Brain pericyte (primary cell): ENCODE measurements at places on chromosomes 7 and 10.

DNA sequence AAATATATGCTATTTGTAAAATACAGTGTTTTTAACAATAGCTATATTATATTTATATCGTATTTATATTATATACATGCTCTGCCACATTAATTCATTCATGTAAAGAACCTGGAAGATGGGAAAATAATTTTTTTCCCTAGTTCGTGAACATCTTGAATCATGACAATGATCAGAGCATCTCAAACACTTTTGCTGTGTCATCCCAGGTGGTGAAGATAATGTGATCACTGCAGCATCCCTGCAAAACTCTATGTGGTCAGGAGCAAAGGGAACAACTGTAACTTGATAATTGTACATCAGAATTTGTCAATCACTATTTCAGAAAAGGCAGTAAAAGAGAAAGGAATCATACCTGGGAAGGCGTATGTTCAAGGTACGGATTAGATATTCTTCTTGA, 39.3 kb downstream of the RAPGEF5 start:
- DNase-seq: no peak

DNA sequence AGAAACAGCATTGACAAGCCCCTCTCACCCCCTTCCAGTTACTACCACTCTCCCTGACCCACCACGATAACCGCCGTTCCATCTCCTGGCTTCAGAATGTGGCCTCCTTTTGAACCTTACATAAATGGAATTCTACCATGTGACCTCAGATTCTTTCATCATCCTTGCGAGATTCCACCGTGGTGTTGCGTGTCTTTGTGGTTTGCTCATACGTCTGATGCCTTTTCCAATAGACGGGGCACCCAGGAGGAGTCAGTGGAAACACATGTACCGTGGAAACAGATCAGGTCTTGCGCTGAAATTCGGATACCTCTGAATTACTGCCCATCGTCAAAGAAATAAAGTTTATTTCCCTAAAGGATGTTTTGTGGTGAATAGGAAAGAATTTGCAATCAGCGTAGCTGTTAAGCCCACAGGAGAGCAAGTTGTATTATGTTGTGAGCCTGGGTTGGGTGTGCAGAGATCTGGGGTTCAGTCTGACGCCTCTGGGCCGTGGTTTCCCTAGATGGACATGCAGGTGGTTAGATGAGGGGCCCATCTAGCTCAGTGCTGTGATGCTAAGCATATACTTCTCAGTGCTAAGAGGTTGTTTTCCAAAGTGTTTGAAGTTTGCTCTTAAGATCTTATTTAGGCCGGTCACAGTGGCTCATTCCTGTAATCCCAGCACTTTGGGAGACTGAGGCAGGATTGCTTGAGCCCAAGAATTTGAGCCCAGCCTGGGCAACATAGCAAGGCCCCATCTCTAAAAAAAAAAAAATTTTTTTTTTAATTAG, 29.1 kb downstream of the GTF2IRD1 start:
- peak; percentile 50 for DNase-seq

GRCh38 chr7:23470330-23471105, at the start of gene IGF2BP3:
Gene IGF2BP3 (minus strand): TSS chr7:23470491. CDS start chr7:23470110, 381 bp downstream.
- DNase-seq: peak; percentile 88

DNA sequence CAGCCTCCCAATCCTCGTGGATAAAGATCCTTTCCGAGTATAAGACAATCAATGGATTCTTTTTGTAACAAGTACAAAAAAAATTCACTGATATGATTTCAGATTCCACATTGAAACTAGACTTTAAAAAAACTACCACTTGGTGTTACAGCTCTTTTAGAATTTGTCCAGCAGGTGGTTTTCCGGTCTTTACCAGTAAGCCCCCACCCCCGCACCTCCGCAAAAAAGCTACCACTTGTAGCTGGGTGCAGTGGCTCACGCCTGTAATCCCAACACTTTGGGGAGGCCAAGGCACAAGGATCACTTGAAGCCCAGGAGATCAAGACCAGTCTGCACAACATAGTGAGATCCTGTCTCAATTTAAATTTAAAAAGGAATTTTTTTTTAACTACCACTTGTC, 19.8 kb downstream of the IGF2BP3 start:
- no peak for DNase-seq

DNA sequence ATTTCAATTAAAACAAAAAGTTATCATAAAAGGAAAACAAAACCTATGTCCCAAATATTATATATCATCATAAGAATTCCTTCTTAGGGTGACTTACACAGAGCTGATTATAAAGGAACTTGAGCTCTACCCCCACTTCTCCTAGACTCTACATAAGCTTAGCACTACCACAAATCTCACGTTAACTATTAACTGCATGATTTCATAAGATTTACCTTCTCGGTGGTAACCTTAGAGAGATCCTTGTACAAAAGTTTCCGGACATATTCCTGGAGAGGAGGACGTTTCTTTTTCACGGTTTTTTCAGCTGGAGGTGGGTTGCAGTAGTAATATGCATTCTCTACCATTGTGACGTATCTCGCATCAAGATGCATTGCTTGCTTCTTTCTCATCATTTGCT, 83.7 kb downstream of the UPF2 start:
- DNase-seq: no peak

GRCh38 chr7:72343991-72344390, 68.1 kb downstream of the CALN1 start:
- no peak for DNase-seq

- no peak for DNase-seq
Observed at GRCh38 chr10:130637089-130637676, 501.0 kb downstream of the GLRX3 start.

- DNase-seq: no peak
Observed at GRCh38 chr7:16169537-16169936, 251.8 kb downstream of the CRPPA start.

- DNase-seq: no peak
Observed at GRCh38 chr7:132904209-132904608, 177.7 kb downstream of the CHCHD3 start.

- no peak for DNase-seq
Observed at GRCh38 chr10:58918887-58919286, 257.6 kb upstream of the PHYHIPL start.

- DNase-seq: no peak
Observed at GRCh38 chr7:129540340-129540739, 38.0 kb downstream of the SMKR1 start.

DNA sequence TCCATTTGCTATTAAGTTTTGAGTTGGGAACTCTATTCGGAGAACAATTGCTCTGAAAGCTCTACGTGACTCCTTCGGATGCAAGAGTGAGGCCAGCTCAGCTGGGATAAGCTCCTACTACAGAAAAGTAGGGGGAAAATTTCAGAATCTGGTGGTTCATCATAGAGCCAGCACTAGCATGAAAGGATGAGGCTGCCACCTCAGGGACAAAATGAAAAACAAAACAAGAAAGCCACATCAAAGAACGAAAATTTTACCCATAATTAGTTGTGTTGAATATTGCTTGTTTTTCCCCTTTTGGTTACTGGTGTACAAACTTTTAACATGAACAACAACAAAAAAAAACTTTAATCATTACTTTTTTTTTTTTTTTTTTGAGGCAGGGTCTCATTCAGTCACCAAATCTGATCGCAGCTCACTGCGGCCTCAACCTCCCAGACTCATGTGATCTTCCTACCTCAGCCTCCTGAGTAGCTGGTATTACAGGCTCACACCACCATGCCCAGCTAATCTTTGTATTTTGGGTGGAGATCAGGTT, 39.7 kb upstream of the NFE2L3 start:
- DNase-seq: no peak

DNA sequence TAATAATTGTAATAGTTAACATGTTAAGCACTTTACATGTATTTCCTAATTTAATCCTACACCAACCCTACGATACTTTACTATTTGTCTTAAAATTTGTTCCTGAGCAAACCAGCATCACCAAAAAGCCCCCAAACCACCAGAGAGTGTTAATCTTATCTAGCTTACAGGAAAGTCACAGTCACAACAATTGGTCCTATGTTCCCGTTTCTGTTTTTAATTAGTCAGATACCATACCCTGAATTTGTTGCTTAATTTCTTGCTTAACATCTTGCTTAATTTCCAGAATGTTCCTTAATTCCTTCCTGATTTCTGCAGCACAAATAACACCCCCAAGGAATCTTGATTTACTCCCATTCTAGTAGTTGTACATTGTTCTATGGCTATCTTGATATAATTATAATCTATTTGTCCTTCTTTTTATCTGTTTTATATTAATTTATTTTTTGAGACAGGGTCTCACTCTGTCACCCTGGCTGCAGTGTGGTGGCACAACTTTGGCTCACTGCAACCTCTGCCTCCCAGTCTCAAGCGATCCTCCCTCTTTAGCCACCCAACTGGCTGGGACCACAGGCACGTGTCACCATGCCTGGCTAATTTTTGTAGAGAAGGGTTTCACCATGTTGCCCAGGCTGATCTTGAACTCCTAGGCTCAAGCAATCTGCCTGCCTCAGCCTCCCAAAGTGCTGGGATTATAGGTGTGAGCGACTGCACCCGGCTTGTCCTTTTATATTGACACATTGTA, 6.6 kb upstream of the PDSS1 start:
- no peak for DNase-seq

- DNase-seq: peak; percentile 99
Observed at GRCh38 chr7:767941-768731, 41.1 kb upstream of the PRKAR1B start.

GRCh38 chr10:128046156-128046952, 79.9 kb downstream of the MKI67 start:
- no peak for DNase-seq

- DNase-seq: peak; percentile 64
Observed at GRCh38 chr7:74479961-74480829, 26.5 kb downstream of the GTF2IRD1 start.

DNA sequence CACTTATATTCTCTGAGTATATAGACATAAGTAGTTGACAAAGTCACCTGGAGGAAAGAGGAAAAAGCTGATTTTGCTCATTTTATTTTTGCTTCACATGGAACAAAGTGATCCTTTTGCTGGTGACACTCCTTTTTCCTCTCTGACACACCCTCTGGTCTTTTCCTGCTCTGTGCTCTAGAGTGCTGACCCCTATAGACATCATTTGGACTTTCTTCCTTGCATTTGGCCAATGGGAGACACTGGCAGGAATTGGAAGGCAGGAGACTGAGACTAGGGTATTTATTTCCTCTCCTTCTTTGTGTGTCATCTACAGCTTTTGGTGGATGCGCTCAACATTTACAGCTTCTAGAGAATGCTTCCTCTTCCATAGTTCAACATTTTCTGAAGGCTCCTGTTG, 1078.1 kb downstream of the SORCS1 start:
- no peak for DNase-seq

DNA sequence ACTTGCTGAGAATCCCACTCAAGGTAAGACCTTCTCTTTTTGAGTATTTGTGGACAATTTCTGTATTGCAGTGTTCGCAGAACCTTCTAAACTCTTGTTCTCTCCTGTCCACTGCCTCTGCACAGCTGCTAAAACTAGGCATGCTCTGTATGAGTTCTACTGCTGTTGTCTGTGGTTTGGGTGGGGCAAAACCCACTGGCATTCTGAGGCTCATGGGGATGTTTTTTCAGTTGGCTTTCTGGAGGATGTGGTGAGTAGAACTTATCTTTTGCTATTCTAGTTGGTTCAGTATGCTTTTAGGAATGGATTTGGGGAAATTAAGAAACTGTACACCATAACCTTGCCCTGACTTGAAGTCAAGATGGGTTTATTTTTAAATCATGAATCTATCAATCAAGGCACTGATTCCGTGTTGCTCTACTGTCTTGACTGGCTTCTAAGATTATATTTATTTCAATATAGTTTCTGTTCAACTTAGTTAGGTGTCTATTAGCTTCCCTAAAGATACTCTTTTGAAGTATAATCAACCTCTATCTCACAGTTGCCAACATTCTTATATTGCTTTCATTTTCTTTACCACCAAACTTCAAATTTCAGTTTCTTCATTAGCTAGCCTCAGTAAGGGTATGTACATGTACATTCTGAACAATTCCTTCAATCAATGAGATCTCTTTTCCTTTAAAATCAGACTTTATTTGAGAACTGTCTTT, 25.0 kb upstream of the C1GALT1 start:
- no peak for DNase-seq

DNA sequence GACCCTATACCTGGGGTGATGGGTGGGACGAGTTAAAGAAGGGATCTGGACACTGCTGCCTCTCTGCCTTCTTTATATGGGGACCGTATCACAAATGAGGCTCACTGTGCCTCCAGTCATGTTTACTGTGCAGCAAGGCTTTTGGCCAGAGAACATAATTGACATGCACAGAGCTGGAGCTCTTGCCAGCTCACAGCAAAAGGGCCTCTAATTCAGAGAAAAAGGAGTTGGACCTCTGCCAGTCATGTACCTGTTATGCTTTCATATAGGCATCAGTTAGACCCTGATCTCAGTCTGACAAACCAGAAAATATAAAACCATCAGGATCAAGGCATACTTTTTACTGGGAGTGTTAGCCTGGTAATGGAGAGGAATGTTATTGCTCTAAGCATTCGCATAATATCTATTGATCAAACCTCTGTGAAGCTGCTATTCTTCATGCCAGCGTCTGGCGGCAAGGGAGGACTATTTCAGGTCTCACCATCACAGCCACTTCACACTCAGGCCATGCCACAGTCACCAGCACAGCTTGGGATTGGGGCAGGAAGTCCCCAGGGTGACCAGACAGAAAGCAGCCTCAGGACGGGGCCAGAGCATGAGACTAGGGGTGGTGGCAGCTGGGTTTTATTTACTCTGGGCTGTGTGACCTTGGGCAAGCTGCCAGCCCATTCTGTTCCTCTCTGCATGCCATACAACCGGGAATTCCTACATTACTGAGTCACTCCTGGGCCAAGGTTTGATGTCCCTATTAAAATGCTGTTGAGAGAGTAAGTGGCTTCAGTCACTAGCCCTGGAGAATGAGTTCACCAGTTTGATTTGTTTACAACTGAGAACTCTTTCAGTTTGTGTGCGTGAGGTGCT, 90.1 kb downstream of the NPSR1 start:
- no peak for DNase-seq

- no peak for DNase-seq
Observed at GRCh38 chr10:60031664-60032063, 125.3 kb upstream of the CCDC6 start.

GRCh38 chr10:13346283-13347042, 1.6 kb downstream of the SEPHS1 start:
- DNase-seq: no peak

DNA sequence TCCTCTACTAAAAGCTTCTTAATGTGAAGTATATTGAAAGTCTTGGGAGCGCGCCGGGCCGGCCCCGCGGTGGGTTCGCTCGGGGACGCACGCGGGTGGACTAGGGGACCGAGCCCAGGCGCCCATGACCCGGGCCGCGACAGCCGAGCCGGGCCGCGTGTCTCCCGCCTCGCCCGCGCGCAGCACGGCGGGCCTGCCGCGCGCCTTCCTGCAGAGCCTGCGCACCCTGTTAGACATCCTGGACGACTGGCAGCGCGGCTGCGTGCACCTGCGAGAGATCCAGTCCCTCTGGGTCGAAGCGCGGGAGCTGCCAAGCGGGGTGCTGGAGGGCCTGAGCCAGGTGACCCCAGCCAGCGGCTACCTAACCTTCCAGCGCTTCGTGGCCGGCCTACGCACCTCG, 25.4 kb upstream of the ZNF735 start:
- no peak for DNase-seq
